ENCODE measurements at places on chromosomes 16 and 17. TPM values are rescaled to one million over a fixed set of nuclear protein-coding genes. Genes with fewer than 3 reads are reported as not detected.

GRCh38 chr16:88714420-88715302 is 8.4 kb downstream of the CTU2 start:
- H3K27ac ChIP-seq, result no peak overlapping the region
- no peak for DNase-seq
- peaks cover 20% of the 10 kb centered on the region for H3K36me3 ChIP-seq
- no peaks in the 10 kb centered on the region for H3K4me1 ChIP-seq

DNA sequence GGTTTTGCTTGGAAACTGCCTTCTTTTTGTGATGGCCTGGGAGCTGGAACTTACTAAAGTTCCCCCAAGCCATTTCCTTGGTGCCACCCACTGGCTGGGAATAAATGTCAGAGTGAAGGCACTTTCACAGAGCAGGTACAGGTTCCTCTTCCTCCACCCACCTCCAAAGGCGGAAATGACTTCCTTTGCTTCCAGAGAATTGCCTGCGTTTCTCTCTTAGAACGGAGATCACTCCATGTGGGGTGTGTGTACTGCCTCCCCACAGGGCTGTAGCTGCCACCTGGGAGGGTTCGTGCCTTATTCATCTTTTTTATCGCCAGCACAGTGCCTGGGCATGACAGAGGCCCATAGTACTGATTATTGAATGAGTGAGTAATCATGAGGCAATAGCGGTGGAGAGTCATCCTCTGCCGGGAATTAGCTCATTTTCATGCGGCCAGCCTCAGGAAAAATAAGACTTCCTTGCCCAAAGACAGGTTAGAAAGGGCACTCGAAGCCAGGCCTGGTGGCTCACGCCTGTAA is 32.2 kb upstream of the HAS3 start:
- H3K4me3 ChIP-seq, result no peak overlapping the region
- H3K27me3 ChIP-seq, result no peaks in the 10 kb centered on the region
- H3K4me1 ChIP-seq, result no peaks in the 10 kb centered on the region

DNA sequence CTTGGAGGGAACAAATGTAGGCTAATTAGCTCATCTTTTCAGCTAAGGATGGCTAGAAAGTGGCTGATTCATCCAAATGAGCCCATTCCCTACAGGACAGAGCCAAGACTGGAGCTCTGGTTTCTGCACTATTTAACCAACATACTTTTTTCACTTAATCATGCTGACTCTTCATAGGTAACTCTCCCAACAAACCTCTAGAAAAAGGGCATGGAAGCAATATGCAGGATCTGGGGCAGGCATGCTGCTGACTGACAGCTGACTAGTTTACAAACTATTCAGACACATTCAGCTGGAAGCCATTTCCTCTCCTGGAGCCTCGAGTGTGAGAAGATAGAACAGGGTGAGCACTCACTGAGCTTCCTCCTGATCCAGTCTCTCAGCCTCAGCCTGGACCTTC is 6.2 kb downstream of the BECN1 start:
- H3K4me3 ChIP-seq, result no peak overlapping the region
- H3K27me3 ChIP-seq, result no peaks in the 10 kb centered on the region
- H3K36me3 ChIP-seq, result peaks cover 73% of the 10 kb centered on the region
- DNase-seq, result no peak
- H3K27ac ChIP-seq, result no peak overlapping the region
- H3K4me1 ChIP-seq, result peaks cover 21% of the 10 kb centered on the region

DNA sequence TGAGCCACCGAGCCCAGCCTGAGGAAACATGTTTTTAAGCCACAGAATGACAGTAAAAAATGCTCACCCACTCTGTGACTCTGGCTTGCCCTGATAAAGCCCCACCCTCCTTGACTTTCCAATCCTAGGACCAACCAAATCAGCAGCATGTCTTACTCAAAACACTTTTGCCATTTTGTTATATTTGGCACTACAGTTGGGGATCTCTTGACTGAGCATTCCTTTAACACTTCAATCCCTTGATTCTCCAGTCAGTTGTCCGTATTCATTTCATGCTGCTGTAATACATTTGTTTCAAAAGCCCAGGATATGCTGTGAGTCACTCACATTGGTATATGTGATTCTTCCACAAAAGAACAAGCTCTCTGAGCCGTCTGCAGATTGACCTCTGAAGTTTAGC is 8.2 kb downstream of the MYH3 start:
- no peak overlapping the region for H3K27ac ChIP-seq
- H3K27me3 ChIP-seq, result no peaks in the 10 kb centered on the region
- H3K4me3 ChIP-seq, result no peak overlapping the region
- DNase-seq, result no peak

- peaks cover 3% of the 10 kb centered on the region for H3K4me1 ChIP-seq
- DNase-seq, result peak; percentile 28
- no peak overlapping the region for H3K27ac ChIP-seq
- H3K36me3 ChIP-seq, result no peaks in the 10 kb centered on the region
- no peak overlapping the region for H3K4me3 ChIP-seq
- peaks cover 2% of the 10 kb centered on the region for H3K27me3 ChIP-seq
Measured at GRCh38 chr16:57906382-57907316, 64.3 kb downstream of the CNGB1 start.

DNA sequence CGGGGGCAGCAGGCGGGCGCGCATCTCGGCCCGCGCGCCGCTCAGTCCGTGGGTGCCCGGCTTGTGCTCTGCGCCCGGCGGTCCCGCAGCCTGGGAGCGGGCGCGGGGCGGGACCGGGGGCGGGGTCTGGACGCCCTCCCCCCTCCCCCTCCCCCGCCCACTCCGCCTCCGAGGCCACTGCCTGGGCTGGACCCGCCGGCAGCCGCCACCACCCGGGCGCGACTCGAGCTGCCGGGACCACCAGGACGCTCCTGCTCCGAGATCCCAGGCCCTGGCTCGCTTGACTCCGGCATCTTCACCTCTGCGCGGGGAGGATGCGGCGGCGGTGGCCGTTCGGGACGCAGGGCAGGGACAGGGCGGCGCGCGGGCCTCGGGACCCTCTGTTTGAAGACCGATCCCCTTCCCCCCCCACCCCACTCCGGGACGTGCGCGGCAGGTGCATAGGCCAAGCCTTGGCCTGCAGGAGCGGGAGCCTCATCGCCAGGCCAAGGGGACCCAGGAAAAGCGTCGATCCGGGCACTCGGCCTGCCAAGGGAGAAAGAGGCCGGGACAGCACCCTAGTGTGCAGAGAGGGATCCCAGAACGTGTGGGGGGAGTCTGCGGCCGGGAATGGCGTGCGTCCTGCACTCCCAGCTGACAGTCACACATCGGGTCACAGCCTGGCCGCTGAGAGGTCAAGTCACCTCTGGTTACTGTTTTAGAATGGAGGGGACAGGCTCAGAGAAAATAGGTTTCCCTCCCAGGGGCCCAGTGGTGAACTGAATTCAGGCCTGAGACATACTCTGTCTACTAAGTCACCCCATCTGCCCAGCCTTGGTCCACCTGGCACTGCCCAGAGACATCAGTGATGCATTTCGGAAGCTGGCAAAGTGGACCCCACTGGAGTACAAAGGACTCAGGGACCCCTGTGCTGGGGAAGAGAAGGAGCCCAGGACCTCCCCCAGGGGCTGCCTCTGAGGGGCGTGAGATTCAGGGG is at the start of gene HS3ST6:
Gene HS3ST6, minus strand, starts transcription at position 65 of the 976 bp plus-strand sequence. CDS start 92 bp downstream, outside the sequence.
- no peak within 1 kb of the TSS for H3K4me3 ChIP-seq
- H3K36me3 ChIP-seq, result no peaks in the 10 kb centered on the region
- H3K27ac ChIP-seq, result no peak within 1 kb of the TSS
- DNase-seq, result no peak
- no peaks in the 10 kb centered on the region for H3K4me1 ChIP-seq

DNA sequence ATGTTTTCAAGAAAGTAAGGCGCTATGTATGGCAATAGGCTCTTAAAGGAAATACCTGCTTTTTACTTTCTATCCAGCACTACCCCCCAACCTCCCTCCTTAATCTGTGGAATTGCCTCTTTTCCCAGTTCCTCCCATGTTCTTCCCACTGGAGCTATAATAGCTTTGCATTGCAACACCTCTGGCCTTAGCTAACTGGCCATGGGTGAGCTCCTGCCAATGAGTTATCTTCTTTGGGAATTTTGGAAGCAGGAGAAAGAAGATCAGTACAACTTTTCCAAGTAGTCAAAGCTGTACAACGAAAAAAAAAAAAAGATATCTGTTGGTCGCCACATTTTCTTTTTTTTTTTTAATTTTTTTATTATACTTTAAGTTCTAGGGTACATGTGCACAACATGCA is 398.0 kb downstream of the NPIPA8 start:
- no peak overlapping the region for H3K27ac ChIP-seq
- peaks cover 12% of the 10 kb centered on the region for H3K4me1 ChIP-seq
- H3K27me3 ChIP-seq, result no peaks in the 10 kb centered on the region
- no peaks in the 10 kb centered on the region for H3K36me3 ChIP-seq

- no peak overlapping the region for H3K4me3 ChIP-seq
- DNase-seq, result no peak
- H3K36me3 ChIP-seq, result no peaks in the 10 kb centered on the region
- no peaks in the 10 kb centered on the region for H3K27me3 ChIP-seq
- H3K4me1 ChIP-seq, result no peaks in the 10 kb centered on the region
- no peak overlapping the region for H3K27ac ChIP-seq
Measured at GRCh38 chr16:7369204-7369603, 36.6 kb downstream of the RBFOX1 start.

DNA sequence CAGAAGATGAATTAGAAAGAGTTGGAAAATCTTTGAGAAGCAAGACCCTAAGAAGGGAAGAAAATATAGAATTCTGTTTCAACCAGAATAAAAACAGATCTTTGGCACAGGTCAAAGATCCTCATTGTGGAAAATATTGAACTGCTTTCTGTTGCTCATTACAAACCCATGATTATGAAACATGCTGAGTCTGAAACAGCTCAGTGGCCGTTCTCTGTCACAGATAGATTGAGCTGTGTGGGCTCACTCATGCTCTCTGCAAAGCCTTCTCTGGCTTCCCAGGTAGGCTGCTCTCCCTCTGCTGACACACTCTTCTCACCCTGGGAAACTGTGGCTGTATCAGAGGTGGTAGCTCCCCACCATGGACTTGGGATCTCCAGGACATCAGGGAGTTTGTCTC is 3.4 kb upstream of the KRT38 start:
- no peak overlapping the region for H3K27ac ChIP-seq
- no peaks in the 10 kb centered on the region for H3K36me3 ChIP-seq
- H3K27me3 ChIP-seq, result peaks cover 20% of the 10 kb centered on the region
- H3K4me1 ChIP-seq, result no peaks in the 10 kb centered on the region
- no peak overlapping the region for H3K4me3 ChIP-seq
- no peak for DNase-seq

- peaks cover 3% of the 10 kb centered on the region for H3K4me1 ChIP-seq
- DNase-seq, result peak; percentile 44
- H3K27me3 ChIP-seq, result peaks cover 1% of the 10 kb centered on the region
- no peaks in the 10 kb centered on the region for H3K36me3 ChIP-seq
- no peak overlapping the region for H3K27ac ChIP-seq
Measured at GRCh38 chr17:79065105-79065670, 9.4 kb upstream of the ENGASE start.

DNA sequence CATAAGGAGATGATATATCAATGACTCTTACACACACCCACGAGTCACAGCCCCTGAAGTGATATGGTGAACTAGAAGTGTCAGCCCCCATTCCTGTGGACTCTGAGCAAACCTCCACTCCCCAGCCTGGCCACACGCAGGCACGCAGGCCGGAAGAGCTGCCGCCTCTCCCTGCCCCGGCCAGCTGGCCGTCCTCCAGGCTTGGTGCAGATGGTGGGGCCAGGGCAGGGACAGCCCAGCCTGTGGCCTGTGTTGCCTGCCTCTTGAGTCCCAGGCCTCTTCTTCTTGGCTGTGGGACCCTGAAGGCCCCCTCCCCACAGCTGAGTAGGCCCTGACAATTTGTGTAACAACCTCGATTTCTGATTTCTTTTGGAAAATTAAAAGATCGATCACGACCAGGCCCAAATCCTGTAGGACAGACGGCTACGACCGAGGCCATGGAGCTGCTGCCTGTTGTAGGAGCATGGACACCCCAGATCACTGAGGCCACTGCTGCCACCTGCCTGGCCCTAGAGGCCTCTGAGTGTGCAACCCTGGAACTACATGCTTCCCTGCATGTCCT is 10.0 kb upstream of the MPRIP start:
- H3K36me3 ChIP-seq, result no peaks in the 10 kb centered on the region
- no peak for DNase-seq
- H3K4me3 ChIP-seq, result no peak overlapping the region
- peaks cover 3% of the 10 kb centered on the region for H3K27me3 ChIP-seq
- no peak overlapping the region for H3K27ac ChIP-seq

DNA sequence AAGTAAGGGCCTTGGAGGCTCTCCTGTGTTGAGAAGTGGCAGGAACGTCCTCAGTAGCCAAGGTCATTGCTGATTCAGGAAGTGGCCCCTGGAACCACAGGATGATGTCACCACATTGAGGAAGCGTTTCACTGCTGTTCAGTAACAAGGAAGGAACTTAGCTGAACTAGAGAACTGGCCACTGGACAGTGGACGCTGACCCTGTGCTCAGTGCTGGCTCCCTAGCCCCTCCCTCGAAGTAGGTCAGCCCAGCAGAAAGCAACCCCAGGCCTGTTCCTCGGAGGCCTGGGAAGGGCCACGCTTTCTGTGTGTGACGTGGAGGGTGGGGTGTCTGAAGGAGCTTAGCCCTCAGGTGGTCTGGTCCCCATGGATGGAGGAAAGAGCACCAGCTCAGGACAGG is 58.3 kb downstream of the B9D1 start:
- no peak overlapping the region for H3K4me3 ChIP-seq
- peaks cover 30% of the 10 kb centered on the region for H3K4me1 ChIP-seq
- no peaks in the 10 kb centered on the region for H3K36me3 ChIP-seq
- DNase-seq, result no peak

GRCh38 chr17:1515640-1516387 is 598 bp downstream of the INPP5K start:
- peak overlapping the region; percentile 90 for H3K4me3 ChIP-seq
- DNase-seq, result peak; percentile 76
- peak overlapping the region; percentile 95 for H3K27ac ChIP-seq
- peaks cover 22% of the 10 kb centered on the region for H3K36me3 ChIP-seq
- no peaks in the 10 kb centered on the region for H3K27me3 ChIP-seq

DNA sequence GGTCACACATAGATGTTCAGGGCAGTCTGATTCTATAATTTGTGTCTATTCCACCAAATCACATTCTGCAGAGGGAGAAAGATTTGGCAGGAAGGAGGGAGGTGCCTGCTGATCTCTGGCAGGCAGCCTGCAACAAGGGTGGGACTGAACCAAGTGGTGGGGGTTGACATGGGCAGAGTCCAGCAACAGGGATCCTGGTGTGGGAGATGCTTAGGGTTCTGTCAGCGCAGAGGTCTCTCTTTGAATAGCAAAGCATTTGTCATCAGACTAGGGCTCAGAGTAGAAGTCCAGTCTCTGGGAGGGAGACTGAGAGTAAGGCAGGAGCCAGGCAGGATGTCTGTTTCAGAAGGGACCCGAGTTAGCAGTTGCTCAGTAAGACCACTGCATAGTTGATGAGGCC is 94.6 kb downstream of the UTP18 start:
- DNase-seq, result no peak
- H3K27ac ChIP-seq, result no peak overlapping the region
- peaks cover 10% of the 10 kb centered on the region for H3K27me3 ChIP-seq
- no peaks in the 10 kb centered on the region for H3K36me3 ChIP-seq
- H3K4me1 ChIP-seq, result no peaks in the 10 kb centered on the region

- no peaks in the 10 kb centered on the region for H3K36me3 ChIP-seq
- no peaks in the 10 kb centered on the region for H3K4me1 ChIP-seq
- H3K27me3 ChIP-seq, result no peaks in the 10 kb centered on the region
- no peak overlapping the region for H3K4me3 ChIP-seq
- H3K27ac ChIP-seq, result no peak overlapping the region
- DNase-seq, result no peak
Measured at GRCh38 chr17:72915625-72916081, 176.8 kb downstream of the SLC39A11 start.

Gene NHLRC4
- total RNA-seq, result 1.9 TPM

Gene CCL3
- 4.1 TPM for total RNA-seq

Gene GRAP
- 39.2 TPM for total RNA-seq

Gene CXCL16
- 0.94 TPM for total RNA-seq

Gene SOX9
- total RNA-seq, result not detected

Gene LPO
- not detected for total RNA-seq

Gene NOG
- 0.64 TPM for total RNA-seq

Gene EFCAB5
- total RNA-seq, result 1.1 TPM

Gene NME1
- 104 TPM for total RNA-seq

Gene RPUSD1
- total RNA-seq, result 26.1 TPM

Gene SAMD14
- total RNA-seq, result 0.07 TPM

Gene C16orf54
- total RNA-seq, result 88.3 TPM

Gene PLD6
- total RNA-seq, result 11.8 TPM

Gene OR4D2
- not detected for total RNA-seq

All from activated CD4-positive, alpha-beta T cell treated with anti-CD3 and anti-CD28 coated beads, Interleukin-2, amount 10 ng/mL, durations not matched to agents 7 days and 5 days (primary cell).